GM04503 (cell line): ENCODE measurements at places on chromosomes 11 and 22.

GRCh38 chr11:46978005-46978491, 41.5 kb downstream of the CSTPP1 start:
- DNase-seq = no peak

GRCh38 chr11:95067841-95068219, 1.1 kb downstream of the SRSF8 start:
- DNase-seq = no peak

GRCh38 chr11:109145287-109145686, 276.7 kb upstream of the C11orf87 start:
- DNase-seq = no peak

- no peak for DNase-seq
Measured at GRCh38 chr22:36385491-36386350, 2.0 kb downstream of the MYH9 start.

DNA sequence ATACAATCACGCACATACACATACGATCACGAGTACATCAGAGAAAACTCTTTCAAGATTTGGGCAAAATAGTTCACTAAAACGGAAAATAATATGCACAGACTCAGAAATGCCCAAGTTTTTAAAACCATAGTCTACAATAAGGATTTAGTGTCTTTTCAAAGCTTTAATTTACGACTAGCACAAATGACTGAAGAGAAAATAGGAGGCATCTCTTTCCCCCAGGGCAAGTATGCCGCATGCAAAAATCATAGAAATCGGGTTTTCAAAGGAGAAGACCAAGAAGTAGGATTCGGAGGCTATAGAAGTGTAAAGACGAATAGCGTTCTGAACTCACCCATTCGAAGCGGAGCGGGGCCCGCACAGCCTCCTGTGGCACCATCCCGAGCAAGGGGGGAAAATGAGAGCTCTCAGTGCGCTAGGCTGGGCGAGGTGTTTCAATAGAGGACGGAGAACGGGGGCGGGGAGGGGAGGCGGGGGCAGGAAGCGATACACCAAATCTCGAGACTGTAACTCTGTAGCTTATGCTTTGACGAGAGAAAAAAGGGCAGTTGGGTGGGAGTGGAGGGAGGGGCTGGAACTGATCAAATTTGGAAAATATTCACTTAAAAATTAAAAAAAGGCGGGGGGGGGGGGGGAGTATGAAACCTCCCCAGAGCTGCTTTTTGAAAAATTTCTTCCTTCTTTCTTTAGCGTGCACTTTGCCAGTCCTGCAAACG, 15.8 kb downstream of the BLID start:
- DNase-seq = no peak

GRCh38 chr11:78688460-78688859, 113.8 kb upstream of the NARS2 start:
- no peak for DNase-seq

- DNase-seq = no peak
Measured at GRCh38 chr22:50673231-50674129, 857 bp downstream of the SHANK3 start.

- no peak for DNase-seq
Measured at GRCh38 chr11:3666023-3666530, 5.1 kb downstream of the CHRNA10 start.

- no peak for DNase-seq
Measured at GRCh38 chr11:31955838-31956237, 135.0 kb upstream of the RCN1 start.

DNA sequence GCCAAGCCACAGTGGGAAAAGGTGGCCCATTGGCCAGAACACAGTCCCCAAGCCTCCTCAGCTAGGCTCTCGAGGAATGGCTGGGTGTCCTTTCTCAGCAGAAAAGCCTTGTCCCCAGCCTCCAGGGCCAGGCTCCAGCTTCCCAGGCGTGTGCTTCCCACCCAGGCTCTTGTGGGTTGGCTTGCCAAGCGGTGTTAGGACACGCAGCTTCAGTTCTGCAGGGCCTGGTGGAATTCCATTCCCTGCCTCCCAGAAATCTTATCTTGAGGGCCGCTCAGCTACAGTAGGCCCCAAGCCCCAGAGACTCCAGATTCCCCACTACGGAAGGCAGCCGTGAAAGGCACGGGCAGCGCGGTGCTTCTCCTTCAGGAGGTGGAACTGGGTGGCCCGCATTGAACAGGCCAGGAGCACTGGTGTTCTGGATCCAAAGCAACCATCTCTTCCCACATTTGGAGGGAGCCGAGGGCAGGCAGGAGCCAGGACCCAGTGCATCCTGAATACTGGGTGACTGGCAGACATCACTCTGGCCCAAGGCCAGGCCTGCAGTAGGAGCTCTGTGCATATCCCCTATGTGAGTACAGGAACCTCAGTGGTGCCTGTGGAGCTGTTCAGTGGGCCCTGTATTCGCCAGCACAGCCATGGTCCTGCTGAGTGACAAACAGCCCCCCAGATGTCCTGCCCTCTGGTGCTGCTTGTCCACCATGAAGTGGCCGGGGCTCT, 16.7 kb upstream of the KCNQ1OT1 start:
- DNase-seq = no peak

GRCh38 chr11:36248436-36248835, 40.8 kb downstream of the COMMD9 start:
- DNase-seq = no peak

GRCh38 chr11:105738986-105739795, 129.3 kb downstream of the GRIA4 start:
- no peak for DNase-seq

DNA sequence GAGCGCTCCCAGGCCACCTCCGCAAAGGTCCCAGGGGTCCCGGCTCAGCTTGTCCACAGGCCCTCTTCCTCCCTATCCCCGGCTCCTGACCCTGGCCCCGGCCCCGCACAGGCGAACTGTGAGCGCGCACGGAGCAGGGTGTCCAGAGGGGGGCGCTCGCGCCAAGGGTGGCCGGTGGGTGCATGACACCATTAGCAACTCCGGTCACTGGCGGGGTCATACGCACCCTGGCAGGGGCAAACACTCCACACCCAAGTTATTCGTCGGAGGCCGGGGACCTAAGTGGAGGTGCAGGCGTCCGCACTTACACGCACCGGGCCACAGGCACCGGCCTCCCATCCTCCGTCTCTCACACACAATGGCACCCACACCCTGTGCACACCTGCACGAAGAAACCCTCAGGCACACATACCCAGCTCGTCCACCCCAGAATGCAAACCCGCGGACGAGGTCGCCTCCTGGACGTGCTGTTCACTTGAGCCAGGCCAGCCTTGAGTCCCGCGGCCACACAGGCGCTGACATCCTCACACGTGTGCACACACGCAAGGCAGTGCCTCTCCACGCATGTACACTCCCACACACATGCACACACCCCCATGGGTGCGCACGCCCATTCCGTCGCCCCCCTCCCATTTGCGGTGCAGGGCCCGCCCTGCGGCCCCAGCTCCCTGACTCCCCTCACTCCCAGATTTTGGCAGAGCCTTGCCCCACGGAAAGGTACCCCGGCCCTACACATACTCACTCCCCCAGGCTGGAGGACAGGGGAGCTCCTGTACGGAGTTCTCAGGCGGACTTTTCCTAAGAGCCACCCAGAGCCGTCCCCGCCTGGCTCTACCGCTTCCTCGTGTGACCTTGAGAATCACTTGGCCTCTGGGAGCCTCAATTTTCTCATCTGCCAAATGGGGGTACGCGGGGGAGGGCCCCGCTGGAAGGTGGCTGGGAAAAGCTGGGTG, at the start of gene RASGRP2:
TSS of gene RASGRP2 (minus strand) at position 552 of the 953 bp plus-strand sequence. CDS start 1,276 bp downstream, outside the sequence.
- DNase-seq = no peak

- DNase-seq = no peak
Measured at GRCh38 chr22:19896665-19897355, 42.1 kb upstream of the GNB1L start.

DNA sequence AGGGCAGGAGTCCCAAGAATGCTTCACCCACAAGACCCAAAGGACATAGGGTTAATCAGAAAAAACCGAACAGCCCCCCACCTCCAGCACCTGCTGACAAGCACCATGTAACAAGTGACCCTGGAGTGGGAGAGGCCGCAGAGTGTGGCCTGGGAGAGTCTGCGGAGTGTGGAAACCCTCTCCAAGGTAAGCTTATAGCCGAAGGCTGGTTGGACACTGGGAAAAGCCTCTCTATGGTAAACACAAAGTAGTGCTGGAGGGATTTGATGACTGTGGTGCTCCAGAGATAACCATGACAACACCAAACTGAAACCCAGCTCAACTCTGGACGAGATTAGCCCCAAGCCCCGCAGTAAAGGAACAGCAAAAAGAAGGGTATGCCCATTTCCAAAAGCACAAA, 19.2 kb downstream of the ASCL2 start:
- DNase-seq = no peak

- no peak for DNase-seq
Measured at GRCh38 chr11:34558211-34558610, 44.6 kb upstream of the ELF5 start.

DNA sequence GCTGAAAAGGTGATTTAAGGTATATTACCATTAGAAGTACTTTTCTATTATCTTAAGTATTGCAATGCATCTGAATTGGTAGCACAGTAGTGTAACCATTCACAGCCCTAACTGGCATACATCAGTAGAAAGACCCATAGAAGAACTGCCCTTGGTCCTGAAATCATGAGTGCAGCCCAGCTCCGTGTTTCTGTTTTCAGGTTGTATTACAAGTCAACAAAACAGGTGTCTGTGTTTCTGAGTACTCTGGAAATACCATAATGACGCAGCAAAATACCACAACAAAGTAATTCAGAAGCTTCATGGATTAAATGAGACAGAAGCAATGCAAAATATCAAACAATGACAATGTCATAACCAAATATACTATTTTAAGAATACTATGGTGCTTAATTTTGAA, 226.3 kb downstream of the OPCML start:
- no peak for DNase-seq

DNA sequence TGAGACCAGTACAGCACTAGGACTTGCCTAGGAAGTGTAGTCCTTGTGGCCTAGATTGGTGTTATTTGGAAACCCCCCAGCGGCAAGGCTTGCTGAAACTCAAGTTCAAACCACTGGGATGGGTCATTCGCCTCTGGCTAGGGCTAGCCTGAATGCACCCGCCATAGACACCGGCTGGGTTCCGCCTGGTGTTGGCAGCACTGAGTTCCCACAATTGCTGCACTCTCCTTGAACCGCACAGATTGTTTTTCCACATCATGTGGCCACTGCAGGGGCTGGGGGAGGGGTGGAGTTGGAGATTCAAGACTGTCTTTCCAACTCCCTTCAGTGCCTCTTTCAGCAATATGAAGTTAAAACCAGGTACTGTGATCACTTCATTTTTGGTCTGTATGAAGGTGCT, 43.1 kb downstream of the CCDC73 start:
- DNase-seq = no peak

- DNase-seq = no peak
Measured at GRCh38 chr11:114195981-114196731, 100.0 kb upstream of the NNMT start.

- DNase-seq = no peak
Measured at GRCh38 chr11:103929170-103929903, 107.1 kb upstream of the DDI1 start.

GRCh38 chr22:29750559-29751538, 16.0 kb downstream of the ZMAT5 start:
- DNase-seq = no peak

DNA sequence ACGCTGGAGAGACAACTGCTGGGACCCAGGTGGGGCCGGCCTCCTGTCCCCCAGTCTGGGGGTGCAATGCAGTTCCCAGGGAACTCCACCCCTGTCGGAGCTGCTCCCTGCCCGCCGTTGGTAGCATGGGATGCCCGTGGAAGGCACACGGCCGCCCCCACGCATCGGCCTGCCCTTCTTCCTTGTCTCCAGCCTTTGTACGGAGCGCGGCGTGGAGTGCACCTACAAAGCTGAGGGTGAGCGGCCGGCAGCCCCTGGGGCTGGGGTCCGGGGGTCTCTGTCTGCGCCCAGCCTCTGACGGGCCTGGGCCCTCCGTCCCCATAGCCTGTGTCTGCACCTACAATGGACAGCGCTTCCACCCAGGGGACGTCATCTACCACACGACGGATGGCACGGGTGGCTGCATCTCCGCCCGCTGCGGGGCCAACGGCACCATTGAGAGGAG, 23.2 kb downstream of the MUC5AC start:
- DNase-seq = no peak

GRCh38 chr11:66417000-66417399, 3.8 kb upstream of the NPAS4 start:
- DNase-seq = no peak

DNA sequence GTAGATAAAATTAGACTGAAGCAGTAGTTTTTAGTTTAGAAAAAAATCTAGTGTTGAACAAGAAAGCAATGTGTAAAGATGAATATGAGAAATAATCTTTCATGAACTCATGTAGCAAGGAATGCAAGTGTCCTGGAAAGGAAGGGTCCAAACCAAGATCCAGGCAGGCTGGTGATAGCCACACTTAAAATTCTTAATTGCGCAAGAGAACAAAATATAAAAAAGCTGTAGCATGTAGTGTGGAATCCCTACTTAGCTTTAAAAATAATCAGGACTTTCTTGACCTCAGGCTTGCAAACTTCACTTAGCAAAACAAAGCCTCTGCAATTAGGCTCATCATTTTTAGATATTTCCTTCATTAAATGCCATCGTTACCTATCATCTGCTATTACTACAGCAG, 2186.1 kb upstream of the RAG2 start:
- DNase-seq = no peak

GRCh38 chr11:16096336-16096735, 260.0 kb downstream of the SOX6 start:
- DNase-seq = peak; percentile 1

DNA sequence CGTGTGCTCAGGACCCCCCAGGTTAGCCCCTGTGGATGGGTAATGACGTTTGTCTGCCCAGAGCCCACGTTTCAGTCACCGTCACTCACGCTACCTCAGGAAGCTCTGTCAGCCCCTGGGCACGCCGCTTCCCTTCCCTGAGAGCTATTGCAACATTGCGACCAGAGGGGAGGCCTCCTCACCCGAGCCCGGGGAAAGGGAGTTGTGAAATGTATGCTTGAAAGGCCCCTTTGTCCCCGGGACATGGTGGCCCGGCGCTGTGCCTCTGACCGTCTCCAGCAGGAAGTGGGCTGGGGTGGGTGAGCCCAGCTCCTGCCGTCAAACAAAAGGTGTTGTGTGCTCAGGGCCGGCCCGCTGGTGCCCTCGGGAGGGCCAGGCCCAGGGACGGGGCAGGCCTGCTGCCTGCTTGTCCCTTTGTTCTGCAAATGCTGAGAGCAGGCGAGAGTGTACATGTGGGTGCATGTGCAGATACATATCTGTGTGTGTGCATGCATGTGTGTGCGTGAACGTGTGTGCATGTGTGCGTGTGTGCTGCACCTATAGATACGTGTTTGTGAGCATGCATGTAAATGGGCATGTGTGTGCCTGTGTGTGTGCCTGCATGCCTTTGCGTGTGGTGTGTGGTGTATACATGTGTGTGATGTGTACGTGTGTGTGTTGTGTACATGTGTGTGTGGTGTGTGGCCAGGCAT, 1125.0 kb downstream of the BRD1 start:
- no peak for DNase-seq

- no peak for DNase-seq
Measured at GRCh38 chr22:38610234-38610633, 40.3 kb upstream of the DMC1 start.

DNA sequence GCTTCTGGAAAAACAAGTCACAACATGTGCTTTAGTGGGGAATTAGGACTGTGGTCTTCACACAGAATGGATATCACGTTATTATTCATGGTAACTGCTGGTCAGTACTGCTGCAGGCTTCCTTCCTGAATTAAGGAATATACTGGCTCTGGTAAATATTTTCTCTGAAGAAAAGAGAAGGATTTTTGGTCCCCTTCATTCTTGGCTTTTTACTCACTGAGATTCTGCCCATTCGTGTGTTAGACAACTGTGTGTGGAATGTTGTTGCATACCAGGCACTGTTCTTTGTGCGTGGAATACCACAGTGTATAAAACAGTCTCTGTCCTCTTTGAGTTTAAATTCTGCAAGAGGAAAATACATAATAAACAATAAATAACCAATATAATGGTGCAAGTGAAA, 80.3 kb downstream of the ALX4 start:
- no peak for DNase-seq
